Stimulated activated CD8-positive, alpha-beta memory T cell treated with anti-CD3 and anti-CD28 coated beads, Interleukin-7, amount 100 ng/mL, for 1 hour (primary cell): ENCODE measurements at places on chromosomes 4 and X.

DNA sequence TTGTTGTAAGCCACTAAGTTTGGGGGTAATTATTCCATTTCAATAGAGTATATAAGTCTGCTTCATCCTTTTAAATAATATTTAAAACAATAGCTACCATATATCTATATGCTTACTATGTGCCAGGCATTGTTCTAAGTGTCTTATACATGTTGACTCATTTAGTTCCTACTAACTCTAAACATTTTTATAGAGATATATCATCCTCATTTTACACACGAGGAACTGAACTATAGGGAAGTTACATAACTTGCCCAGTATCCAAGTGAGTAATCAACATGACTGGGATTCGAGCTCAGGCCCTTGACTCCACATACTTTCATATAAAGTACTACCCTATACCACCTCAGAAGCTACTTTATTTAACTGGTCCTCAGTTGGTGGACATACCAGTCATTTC lies 175.3 kb upstream of the RAI2 start:
- DNase-seq: no peak

- no peak for DNase-seq
Observed at GRCh38 chr4:80171251-80171650, 26.1 kb upstream of the PRDM8 start.

GRCh38 chr4:140085881-140086280 lies 68.1 kb downstream of the MAML3 start:
- DNase-seq: no peak

DNA sequence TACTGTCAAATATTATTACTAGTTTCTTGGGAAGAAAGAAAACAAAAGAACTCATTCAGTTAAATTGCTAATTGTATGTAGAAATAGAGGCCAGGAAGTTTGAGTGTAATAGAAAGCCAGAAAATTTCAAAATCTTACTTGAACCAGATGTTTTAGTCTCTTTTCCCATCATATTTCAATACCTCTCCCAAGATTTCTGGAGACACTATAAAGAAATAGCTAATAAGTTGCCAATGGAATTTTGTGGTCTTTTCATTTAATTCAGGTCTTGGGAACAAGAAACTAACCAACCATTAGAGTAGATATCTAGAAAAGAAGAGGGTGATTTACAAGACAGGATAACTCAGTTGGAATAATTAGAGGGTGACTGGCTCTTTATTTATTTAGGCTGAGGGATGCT lies 112.2 kb downstream of the AGTR2 start:
- DNase-seq: no peak

DNA sequence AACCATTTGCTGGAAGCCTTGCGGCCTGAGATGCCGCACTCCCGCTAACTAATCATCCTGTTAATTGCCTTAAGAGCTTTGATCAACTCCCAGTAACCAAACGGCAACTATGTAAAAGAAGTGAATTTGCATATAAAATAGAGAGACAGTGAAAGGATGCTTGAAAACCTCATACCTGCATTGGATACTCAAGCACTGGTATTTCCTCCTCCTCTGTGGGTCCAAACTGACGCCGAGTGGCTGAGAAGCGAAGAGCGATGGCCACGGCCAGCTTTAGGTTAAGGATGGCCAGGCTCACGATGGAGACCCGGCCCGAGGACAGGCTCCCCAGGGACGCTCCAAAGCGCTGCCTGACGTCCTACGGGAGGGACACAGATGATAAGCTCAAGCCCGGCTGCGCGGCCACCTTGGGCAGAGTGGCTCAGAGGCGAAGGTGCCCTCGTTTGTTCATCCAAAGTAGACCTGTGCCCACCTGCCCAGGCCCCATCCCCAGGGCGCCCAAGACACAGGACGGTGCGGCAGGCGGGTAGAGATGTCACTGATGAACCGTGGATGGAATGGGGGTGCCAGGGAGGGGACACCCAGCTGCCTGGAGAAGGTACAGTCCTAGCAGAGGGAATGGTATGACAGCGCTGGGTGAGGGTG lies 43.6 kb downstream of the ACOX3 start:
- DNase-seq: no peak

DNA sequence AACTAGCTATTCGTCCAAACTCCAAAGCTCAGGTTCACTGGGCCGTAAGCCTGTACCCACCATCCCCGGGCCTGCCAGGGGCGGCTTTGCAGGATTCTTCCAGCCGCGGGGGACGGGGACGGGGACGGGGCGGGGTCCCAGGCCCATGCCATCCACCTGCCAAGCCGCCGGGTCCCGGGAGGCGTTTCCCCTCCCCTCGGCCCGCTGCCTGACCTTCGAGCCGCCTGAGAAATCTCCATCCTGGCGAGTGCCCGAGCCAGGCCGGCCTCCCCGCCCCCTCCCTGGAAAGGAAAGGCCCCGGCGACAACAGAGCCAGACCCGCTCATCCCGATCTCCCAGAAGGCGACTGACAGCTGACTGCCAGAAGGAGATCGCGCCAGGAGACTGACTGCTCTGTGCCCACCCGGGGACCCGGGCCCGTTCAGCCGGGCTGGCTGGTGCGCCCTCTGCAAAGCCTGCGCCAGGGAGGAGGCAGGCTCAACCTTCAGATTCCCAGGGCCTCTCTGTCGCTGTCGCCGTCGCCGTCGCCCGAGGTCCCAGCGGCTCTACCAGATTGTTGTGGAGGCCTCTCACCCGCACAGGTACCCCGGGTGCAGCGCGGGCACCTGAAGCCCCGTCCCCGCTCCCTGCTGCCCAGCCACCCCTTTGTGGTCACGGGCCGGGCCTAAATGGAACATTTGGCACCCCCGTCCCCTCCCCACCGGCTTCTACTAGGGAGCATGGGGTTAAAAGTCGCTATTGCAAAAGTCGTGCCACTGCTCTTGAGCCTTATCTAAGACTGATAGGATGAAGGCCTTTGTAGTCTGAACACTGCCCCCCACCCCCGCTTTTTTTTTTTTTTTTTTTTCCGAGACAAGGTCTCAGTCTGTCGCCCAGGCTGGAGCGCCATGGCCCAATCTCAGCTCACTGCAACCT lies at the start of gene RGN:
Gene RGN (plus strand): TSS at position 315 of the 915 bp plus-strand sequence. CDS start 2,702 bp downstream, outside the sequence.
- no peak for DNase-seq

GRCh38 chr4:1187182-1187581 lies 14.8 kb upstream of the SPON2 start:
- no peak for DNase-seq

DNA sequence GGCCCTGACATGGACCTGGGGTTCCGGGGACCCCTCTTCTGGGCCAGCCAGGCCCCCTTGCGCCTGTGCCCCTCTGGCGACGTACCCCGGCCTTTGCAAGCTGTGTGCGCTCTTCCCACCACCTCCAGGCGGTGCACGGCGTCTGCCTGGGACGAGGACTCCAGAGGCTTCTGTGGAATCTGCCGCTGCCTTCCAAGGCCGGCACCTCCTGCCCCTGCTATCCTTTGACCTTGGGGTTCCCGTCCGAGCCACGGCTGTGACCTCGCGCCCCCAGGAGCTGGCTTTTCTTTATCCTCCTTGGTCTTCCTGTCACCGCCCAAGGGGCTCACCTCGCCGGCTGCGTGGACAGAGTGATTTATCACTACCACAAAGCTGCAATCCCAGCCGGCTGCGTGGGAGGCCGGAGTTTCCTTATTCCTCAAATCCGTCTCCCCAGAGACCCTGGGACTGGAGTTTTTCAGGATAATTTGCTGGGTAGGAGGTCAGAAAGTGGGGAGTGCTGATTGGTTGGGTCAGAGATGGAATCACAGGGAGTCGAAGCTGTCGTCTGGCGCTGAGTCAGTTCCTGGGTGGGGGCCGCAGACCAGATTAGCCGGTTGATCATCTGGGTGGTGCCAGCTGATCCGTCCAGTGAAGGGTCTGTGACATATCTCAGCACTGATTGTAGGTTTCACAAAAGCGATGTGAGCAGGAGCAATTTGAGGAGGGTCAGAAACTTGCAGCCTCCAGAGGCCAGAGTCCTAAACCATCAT lies 19.8 kb upstream of the PLCXD1 start:
- DNase-seq: no peak

GRCh38 chrX:66601522-66601921 lies 37.4 kb downstream of the EDA2R start:
- DNase-seq: no peak

- no peak for DNase-seq
Observed at GRCh38 chr4:123830930-123831329, 434.3 kb downstream of the SPRY1 start.

GRCh38 chr4:128393101-128393704 lies 105.6 kb upstream of the PGRMC2 start:
- DNase-seq: no peak

GRCh38 chr4:187633245-187633644 lies 362.3 kb upstream of the ZFP42 start:
- no peak for DNase-seq

DNA sequence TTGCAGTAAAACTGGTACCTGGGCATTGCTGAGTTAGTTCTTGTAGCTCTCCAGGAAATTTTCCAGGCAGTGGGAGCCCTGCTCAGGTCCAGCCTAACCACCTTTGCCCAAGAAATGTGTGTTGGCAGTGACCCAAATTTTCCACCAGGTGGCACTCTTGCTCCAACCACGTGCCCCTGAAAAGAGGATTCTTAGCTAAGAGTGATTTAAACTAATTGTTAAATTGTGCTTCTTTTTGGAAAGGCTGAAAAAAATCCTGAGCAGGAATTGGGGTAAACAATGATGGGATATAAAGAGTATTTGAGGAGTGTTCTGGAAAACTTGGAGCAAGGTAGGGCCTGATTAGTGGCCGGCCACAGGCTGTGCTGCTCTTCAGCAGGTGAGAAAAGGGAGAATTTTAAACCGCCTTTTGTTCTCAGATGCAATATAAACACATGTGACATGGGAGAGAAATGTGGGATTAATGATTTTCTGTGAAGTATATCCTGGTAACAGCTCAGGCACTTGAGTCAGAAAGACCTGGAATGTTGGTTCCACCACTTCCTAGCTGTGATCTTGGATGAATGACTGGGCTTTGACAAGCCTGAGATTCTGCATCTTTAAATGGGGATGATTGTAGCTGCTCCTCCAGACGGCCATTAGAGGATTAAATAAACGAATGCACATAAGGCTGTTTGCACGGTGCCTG lies 219.6 kb downstream of the PTTG2 start:
- peak; percentile 59 for DNase-seq

DNA sequence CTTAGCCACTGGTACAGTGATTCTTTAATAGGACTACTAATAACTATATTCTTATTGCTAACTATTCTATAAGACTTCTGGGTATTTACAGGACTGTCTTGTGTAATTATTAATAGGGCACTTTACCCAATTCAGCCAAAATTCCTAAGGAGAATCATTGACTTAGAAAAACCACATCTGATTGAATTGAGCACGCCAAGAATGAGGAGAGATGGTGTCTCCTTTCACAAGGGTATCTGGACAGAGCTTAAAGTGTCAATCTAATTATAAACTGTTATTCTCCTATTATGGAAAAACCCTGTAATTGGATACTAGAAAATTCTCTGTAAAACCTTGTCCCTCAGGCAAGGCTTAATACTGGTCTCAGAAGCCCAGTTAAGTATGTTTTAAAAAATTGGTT lies 111.1 kb upstream of the TLL1 start:
- DNase-seq: no peak

GRCh38 chr4:94588896-94589693 lies 137.4 kb downstream of the PDLIM5 start:
- DNase-seq: no peak

DNA sequence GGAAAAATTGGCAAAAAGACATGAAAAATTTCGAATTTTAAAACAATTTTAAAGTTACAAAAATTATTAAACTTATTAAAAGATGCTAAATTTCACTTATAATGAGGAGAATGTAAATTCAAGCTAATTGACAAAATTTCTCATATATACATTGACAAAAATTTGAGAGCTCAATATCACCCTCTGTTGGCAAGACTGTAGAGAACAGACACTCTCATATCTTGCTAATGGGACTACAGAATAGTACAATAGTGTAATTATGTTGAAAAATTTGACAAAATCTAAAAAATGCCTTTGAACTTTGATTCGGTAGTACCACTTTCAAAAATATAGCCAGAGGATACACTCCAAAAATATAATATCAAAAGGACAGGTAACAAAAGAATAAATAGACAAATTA lies 29.8 kb downstream of the DCAF8L2 start:
- DNase-seq: no peak

GRCh38 chr4:179750374-179750773 lies 2308.1 kb upstream of the AGA start:
- DNase-seq: no peak

GRCh38 chr4:6739920-6740319 lies 23.9 kb downstream of the BLOC1S4 start:
- no peak for DNase-seq

DNA sequence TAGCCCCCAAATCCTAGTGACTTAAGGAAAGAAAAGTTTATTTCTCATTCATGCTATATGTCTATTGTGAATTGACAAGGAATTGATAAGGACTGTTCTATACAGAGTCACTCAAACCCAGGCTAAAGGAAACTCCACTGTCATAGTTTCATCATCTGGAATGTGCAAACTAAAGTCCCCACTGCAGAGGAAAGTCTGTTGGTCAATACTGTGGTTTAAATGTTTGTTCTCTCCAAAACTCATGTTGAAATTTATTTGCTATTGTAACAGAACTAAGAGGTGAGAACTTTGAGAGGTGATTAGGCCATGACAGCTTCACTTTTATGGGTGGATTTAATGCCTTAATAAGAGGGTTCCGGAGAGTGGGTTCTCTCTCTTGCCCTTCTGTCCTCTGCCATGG lies 149.6 kb downstream of the COX18 start:
- no peak for DNase-seq

- no peak for DNase-seq
Observed at GRCh38 chr4:177802162-177802561, 359.9 kb upstream of the AGA start.

DNA sequence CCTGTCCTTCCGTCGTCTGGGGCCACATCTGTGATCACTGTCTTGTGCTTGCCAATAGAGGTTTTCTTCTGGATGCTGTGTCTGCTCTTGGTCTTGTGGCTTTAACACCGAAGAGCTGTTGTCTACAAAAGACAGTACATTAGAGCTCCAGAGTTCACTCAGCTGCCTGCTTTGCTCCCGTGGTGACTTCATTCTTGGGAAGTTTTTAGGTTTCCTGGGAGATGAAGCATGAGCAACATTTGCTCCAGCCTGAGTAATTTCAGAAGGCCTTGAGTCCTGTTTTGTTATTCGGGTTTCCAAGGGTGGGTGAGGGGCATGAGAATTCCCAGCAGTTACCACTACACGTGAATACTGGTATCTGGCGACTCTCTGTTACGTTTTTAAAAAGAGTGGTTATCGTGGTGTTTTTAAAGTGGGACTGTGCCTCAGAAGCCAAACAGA lies 189.2 kb downstream of the SHROOM3 start:
- DNase-seq: no peak

GRCh38 chr4:2804449-2804972 lies 11.6 kb downstream of the SH3BP2 start:
- DNase-seq: no peak

GRCh38 chr4:87704001-87704400 lies 53.9 kb downstream of the DMP1 start:
- DNase-seq: no peak

DNA sequence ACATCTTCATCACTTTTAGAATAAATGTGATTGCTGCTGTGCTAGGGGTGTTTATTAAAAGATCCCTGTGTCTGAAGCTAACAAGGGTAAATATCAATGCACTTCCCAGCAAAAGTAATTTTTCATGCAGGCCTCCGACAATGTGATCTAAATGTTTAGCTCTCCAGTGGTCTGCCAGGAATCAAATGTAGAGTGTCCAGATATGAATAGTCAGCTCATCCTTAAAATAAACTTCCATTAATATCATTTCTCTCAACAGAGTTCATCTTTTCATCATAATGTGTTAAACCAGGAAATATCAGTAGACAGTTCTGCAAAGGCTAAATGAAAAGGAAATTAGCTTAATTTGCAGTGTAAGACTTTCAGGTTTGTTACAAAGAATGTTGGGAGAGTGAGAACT lies 102.2 kb upstream of the EGFL6 start:
- no peak for DNase-seq

GRCh38 chrX:49767236-49767635 lies 61.9 kb upstream of the PAGE4 start:
- DNase-seq: no peak
